Cortex of kidney (tissue), 1 donor: ENCODE measurements at places on chromosomes 4 and X.

DNA sequence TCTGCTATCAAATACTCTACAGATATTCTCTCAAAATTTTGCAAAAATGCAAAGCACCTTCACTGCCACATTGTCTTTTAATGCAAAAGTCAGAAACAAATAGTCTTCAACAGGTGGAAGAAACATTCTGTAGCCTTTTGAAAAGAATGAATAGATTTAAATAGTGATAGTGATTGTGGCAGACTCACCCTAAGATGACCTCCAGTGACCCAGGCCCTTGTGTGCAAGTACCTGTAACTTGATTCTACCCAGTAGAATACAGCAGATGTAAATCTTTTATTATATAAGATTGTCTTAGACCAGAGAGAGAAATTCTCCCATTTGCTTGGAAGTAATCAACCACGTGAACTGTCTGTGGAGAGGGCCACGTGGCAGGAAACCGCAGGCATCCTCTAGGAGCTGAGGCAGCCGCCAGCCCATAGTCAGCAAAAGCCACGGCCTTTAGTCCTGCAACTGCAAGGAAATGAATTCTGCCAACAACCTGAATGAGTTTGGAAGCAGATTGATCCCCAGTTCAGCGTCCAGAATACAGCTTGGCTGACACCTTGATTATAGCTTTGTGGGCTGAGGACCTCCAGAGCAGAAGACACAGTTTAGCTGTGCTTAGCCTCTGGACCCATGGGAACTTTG is 272.5 kb downstream of the ARHGAP10 start:
- DNase-seq: no peak

DNA sequence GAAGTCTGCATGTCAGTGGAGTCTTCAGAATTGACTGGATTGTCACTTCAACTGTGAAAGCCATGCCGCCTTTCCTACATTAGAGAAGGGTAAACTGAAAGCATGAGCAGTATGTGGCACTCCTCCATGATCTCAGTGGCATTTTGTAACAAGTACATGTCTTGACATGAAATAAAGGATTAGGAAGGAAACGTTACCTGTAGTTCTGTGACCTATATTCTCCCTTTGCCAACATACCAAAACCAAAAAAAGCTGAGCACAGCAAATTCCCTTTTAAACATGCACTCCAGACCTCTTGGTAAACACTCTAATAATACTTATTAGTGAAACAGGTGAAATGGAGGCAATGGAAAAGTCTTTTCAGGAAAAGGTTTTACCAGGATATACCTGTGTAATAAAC is 344.2 kb downstream of the GRIA2 start:
- no peak for DNase-seq

- no peak for DNase-seq
Measured at GRCh38 chr4:97593248-97593647, 550.0 kb downstream of the STPG2 start.

GRCh38 chr4:136320465-136320813 is 1211.9 kb downstream of the PCDH18 start:
- no peak for DNase-seq

DNA sequence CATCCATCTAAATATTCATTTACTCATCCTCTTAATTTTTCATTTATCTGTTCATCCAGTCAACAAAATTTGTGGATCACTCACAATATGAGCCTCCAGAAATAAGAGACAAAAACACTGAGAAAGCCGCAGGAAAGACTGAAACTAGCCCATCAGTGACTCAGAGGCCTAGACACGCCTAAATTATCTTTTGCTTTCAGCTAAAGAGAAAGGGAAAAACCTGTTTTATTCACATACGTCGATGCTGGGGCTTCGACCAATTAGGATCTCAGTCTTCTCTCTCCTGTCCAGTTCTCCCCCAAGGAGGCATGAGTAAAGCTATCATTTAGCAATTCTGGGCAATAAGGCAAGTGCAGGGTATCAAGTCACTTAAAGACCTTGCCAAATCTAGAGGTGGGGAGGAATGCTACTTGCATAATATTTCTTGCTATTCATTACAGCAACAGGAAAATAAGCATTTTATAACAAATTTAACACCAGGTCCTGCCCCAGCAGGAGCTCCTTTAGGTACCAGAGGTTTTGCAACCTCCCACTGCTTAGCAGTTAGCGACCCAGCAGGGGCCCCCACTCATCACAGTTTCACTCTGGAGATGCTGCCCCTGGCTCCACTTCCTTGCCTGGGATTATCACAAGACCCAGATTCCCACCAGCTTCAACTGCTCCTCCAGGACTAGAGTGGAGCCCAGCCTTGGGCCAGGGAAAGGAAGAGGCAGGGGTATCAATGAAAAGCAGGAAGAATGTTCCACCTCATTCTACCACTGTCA is 30.1 kb upstream of the TMEM154 start:
- DNase-seq: no peak

GRCh38 chr4:114601304-114602052 is 2.9 kb downstream of the UGT8 start:
- DNase-seq: no peak

- no peak for DNase-seq
Measured at GRCh38 chrX:144730471-144730870, 516.8 kb upstream of the SPANXN1 start.

DNA sequence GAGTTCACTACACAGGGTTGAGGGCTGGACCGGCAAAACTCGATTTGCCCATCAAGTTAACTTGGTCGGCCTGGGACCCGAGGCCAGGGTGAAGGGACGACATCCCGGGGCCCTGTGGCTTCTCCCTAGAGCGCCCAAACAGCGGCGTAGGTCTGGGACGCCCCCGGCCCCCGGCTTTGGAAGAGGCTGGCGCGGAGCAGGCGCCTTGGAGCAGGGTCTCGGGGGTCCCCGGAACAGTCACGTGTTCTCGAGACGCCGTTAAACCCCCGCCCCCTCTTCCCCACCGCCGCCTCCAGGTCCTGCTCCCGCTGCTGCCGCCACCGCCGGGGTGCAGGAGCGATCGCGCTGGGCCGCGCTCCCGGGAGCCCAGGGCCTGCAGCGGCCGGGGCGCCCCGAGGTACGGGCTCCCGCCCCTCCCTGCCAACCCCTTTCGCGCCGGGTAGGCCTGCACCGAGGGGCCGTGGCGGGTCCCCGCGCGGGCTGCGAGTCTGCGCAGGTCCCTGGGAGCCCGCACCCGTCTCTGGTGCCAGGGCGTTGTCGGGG is at the start of gene NPY5R:
Gene NPY5R (plus strand): TSS at position 289 of the 543 bp plus-strand sequence. CDS start 6,382 bp downstream, outside the sequence.
- no peak for DNase-seq

DNA sequence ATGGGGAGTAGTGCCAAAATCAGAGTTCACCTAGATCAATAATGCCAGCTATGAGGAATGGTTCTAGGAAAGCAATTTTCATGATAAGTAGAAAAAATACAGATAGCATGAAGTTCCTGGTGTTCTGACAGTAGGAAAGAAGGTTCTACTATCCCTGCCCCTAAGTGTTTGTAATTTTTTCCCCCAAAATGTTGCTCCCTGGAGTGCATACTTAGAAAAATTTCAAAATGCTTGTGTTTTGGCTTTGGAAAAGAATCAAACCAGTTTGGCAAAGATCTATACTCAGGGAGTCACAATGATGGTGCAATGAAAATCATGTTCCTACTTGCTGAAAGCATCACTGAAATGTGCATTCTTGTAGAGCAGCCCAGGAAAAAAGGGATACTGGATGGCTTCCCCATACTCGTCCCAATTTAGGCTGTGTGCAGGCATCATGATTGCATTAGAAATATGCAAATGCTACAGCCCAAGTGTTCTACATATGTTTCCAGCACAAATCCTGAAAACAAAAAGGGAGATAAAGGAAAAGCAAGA is 74.7 kb downstream of the LPAR4 start:
- no peak for DNase-seq

DNA sequence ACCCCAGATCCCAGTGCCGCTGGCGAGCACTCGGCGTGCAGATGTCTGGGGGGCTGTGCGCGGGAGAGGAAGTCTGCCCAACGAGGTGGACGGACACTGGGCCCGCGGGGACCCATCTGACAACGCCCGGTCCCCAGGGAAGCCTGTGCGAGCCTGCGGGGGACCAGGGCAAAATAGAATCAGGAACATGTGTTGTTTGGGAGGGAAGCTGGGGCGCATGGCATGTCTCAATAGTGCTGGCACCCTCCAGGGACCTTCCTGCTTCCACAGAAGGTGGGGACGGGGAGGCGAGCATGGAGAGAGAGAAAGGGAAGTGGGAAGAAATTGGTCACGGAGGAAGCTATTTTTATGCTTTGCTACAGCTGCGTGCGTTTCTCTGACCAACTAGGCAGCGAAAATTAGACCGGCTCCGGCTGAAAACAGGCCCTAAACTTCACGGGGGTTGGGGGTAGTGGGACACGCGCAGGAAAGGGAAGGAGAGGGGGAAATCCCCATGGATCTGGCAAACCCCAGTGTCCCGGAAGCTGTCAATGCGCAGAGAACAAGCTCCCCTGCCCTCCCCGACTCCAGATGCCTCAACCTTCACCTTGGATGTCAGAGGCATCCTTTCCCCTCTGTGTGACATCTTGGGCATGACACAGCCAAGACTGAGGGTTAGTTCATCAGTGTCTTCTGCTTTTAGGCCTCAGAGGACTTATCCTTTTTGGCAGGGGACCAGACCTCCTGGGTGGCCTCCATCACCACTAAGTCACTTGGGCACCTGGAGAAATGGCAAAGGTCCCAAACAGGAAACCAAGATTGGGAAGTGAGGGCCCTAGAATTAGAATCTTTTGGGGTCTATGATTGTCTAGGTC is 169.8 kb upstream of the BCOR start:
- no peak for DNase-seq

DNA sequence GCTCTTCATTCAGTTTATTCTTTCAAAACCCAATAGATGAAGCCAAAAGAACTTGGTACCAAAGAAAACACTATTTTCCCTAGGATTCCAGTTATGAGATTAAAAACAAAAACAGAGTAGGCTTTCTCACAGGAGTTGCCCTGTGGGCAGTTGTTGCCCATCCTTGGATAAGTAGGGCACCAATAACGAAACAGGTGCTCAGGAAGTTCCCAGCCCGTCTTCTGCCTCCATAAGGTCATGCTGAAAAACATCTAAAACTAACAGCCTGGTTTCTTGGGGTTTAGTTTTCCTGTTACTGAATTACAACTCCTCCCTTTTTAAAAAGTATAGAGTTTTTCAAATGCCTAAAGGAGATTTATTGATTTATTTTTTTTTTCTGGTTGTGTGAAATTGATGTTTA is 14.7 kb downstream of the TSPAN5 start:
- no peak for DNase-seq

GRCh38 chr4:16133406-16133805 is 49.6 kb upstream of the PROM1 start:
- no peak for DNase-seq

- DNase-seq: no peak
Measured at GRCh38 chr4:111778543-111778942, 366.7 kb upstream of the FAM241A start.

DNA sequence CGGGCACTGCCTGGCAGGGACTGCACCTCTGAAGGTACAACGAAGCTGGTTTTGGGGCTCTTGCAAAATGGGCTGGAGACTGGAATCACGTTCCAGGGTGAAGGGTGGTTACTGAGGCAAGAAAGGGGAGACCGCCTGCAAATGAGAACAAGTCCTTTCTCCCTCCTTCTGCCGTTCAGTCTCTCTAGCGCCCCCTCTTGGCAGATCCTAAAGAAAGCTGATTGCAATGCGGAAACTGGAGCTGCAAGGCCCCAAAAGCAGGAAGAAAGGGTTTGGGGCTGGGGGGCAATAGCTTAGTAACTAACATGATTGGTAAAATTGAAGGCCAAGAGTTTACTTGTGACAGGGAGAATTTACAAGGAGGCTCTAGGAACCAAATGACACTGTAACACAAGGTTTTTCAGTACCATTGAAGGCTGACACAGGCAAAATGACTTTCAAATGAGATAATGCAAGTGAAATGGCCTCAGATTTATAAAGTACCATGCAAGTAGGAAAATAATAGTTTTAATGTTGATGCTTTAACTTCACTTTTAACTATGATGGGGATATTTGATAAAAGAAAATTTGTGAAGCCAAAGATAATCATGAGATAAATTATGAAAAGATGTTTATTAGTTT is 222.7 kb upstream of the HAND2 start:
- no peak for DNase-seq

DNA sequence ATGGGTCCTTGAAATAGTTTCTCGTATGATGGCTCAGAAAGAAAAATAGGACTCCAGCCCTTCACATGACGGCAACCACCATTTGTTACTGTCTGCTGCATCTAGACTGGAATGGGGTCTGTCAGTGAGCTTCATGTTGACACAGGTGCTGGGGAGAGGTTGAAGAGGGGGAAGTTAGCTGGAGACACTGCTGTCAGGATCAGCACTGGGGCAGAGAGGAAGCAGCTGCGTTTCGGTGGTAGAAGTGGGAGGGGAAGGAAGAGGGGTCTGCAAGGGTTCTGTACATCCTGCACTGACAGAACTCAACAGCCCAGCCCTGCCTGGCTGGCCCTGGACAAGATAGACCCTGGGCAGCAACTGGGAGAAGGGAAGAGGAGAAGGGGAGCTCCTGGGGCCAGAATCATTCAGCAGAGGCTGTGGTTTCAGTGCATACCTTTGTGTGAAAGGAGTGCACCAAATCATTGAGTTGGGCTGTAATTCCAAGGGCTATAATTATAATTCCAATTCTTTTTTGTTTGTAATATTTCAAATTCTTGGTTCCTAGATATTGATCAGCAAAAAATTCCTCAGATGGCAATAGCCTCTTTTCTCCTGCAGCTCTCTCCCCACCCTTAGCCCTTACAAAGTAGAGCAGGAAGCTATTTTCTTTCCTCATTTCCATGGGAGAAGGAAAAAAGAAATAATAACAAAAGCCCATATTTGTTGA is 119.4 kb upstream of the C1GALT1C1 start:
- DNase-seq: no peak

- no peak for DNase-seq
Measured at GRCh38 chrX:134547047-134547679, 87.2 kb downstream of the HPRT1 start.

DNA sequence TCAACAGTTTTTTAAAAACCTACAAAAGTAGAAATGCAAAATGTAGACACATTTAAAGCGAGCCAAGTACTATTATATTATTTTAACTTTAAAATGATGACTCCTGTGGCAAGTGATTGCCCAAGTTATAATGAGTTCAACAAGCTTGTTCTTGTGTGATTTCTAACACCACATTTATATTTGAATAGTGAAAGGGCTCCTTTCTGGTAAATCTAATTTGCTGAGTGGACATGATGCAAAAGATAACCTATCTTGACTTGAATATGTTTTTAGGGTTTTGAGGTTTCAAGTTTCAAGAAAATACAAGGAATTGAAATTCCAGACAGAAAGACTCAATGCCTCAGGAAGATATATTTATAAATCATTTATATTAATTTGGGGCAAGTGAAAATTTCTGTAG is 1.1 kb upstream of the EPGN start:
- DNase-seq: no peak

DNA sequence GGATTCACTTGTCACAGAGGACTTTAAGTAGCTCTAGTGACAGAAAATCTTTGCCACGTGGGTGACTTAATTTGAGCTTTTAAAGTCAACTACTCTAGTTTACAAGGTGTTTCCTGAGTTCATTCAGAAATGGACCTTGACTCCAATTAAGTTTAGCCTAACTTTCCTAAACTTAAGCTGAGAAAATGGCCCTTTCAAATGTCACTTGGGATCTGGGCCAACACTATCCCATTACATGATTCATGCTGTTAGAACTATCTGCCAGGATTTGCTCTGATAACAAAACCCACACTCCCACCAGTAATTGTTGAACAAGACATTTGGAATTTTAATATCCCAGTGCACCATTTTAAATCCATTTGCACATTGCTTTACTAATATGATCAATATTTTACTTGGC is 40.8 kb downstream of the C4orf46 start:
- DNase-seq: no peak

- DNase-seq: no peak
Measured at GRCh38 chr4:182144626-182145333, 98.4 kb upstream of the TENM3 start.

- peak; percentile 2 for DNase-seq
Measured at GRCh38 chrX:47193475-47194193, at the start of gene UBA1. TSS of gene UBA1 (plus strand) at chrX:47193829. CDS start at chrX:47198803, 4,974 bp downstream.
